Panc1 (cell line): ENCODE measurements at places on chromosomes 5 and 9. TPM values are rescaled to one million over a fixed set of nuclear protein-coding genes. Genes with fewer than 3 reads are reported as not detected.

Gene CA9
- total RNA-seq = 0.31 TPM

Gene NR2F1
- total RNA-seq = 49.5 TPM

Gene CER1
- not detected for total RNA-seq

Gene ZBTB26
- total RNA-seq = 4.5 TPM

Gene EDIL3
- total RNA-seq = 17.6 TPM

Gene AKNA
- 10.1 TPM for total RNA-seq
